Aorta (tissue), 5 donors: ENCODE measurements at places on chromosomes 12 and 14. TPM values are rescaled to one million over a fixed set of nuclear protein-coding genes. Genes with fewer than 3 reads are reported as not detected.

The PTPN6 gene
- total RNA-seq: 42.3 TPM

The LRP1-AS gene
- total RNA-seq: not detected

The PRIMA1 gene
- total RNA-seq: 6.7 TPM

The FRMD6 gene
- total RNA-seq: 56.7 TPM

The SYCP3 gene
- total RNA-seq: 0.65 TPM

- H3K27ac ChIP-seq: no peak overlapping the region
- no peak for DNase-seq
- H3K4me3 ChIP-seq: no peak overlapping the region
- no peaks in the 10 kb centered on the region for H3K4me1 ChIP-seq
- no peaks in the 10 kb centered on the region for H3K27me3 ChIP-seq
- no peaks in the 10 kb centered on the region for H3K36me3 ChIP-seq
Measured at GRCh38 chr14:67999290-67999689, 179.7 kb downstream of the RAD51B start.

- peak overlapping the region; percentile 72 for H3K4me3 ChIP-seq
- no peaks in the 10 kb centered on the region for H3K36me3 ChIP-seq
- no peaks in the 10 kb centered on the region for H3K27me3 ChIP-seq
- peaks cover 5% of the 10 kb centered on the region for H3K4me1 ChIP-seq
- H3K27ac ChIP-seq: no peak overlapping the region
Measured at GRCh38 chr12:45725631-45726602, 3.6 kb upstream of the ARID2 start.

GRCh38 chr14:27390155-27390554, 792.3 kb upstream of the NOVA1 start:
- no peaks in the 10 kb centered on the region for H3K27me3 ChIP-seq
- H3K36me3 ChIP-seq: no peaks in the 10 kb centered on the region
- no peak for DNase-seq
- H3K4me1 ChIP-seq: no peaks in the 10 kb centered on the region
- no peak overlapping the region for H3K4me3 ChIP-seq
- H3K27ac ChIP-seq: no peak overlapping the region

GRCh38 chr12:92176646-92177045, 31.0 kb upstream of the BTG1 start:
- no peak for DNase-seq
- H3K27me3 ChIP-seq: no peaks in the 10 kb centered on the region
- no peaks in the 10 kb centered on the region for H3K36me3 ChIP-seq
- H3K4me1 ChIP-seq: no peaks in the 10 kb centered on the region

DNA sequence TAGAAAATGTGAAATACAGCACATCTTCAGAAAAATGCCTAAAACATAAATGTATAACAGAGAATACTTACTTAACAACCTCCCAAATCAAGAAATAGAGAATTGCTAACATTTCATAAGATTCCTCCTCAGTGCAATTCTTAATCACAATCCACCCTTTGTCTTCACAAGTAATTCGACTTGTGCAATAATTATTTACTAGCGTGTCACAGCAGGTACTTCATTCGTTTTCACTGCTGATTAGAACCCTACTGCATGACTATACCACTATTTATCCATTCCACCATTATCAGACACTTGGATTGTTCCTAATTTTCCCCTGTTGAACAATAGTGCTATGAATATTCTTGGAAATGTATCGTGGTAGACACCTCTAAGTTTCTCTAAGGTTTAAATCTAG, 64.9 kb upstream of the BBS10 start:
- H3K27me3 ChIP-seq: no peaks in the 10 kb centered on the region
- no peaks in the 10 kb centered on the region for H3K4me1 ChIP-seq
- no peak for DNase-seq
- no peaks in the 10 kb centered on the region for H3K36me3 ChIP-seq
- no peak overlapping the region for H3K27ac ChIP-seq
- H3K4me3 ChIP-seq: no peak overlapping the region

DNA sequence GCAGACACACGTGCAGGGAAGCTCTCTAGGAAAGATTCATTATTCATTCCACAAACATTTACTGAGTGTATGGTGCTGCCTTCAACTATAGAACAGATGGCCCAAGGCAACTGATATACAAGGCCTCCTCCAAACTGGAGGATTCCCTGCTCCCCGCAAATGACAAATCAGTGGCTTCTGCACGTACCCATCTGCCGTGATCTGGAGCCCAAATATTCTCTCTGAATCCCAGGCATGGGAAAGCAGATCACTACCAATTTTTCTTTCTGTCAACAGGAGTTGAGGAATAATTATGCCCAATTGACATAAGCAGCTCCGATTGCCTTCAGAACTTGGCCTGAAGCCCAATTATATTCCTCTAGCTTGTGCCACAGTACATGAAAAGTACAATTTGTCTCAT, 174.2 kb upstream of the CCDC196 start:
- DNase-seq: no peak
- no peak overlapping the region for H3K4me3 ChIP-seq
- no peaks in the 10 kb centered on the region for H3K27me3 ChIP-seq
- H3K36me3 ChIP-seq: no peaks in the 10 kb centered on the region

- no peak for DNase-seq
- H3K4me1 ChIP-seq: no peaks in the 10 kb centered on the region
- H3K27me3 ChIP-seq: no peaks in the 10 kb centered on the region
- no peaks in the 10 kb centered on the region for H3K36me3 ChIP-seq
- no peak overlapping the region for H3K27ac ChIP-seq
Measured at GRCh38 chr14:55190906-55191202, 531 bp downstream of the DLGAP5 start.

GRCh38 chr12:95130096-95130495, 56.7 kb upstream of the NR2C1 start:
- no peaks in the 10 kb centered on the region for H3K4me1 ChIP-seq
- no peak for DNase-seq
- H3K4me3 ChIP-seq: no peak overlapping the region
- no peaks in the 10 kb centered on the region for H3K36me3 ChIP-seq
- H3K27me3 ChIP-seq: no peaks in the 10 kb centered on the region

DNA sequence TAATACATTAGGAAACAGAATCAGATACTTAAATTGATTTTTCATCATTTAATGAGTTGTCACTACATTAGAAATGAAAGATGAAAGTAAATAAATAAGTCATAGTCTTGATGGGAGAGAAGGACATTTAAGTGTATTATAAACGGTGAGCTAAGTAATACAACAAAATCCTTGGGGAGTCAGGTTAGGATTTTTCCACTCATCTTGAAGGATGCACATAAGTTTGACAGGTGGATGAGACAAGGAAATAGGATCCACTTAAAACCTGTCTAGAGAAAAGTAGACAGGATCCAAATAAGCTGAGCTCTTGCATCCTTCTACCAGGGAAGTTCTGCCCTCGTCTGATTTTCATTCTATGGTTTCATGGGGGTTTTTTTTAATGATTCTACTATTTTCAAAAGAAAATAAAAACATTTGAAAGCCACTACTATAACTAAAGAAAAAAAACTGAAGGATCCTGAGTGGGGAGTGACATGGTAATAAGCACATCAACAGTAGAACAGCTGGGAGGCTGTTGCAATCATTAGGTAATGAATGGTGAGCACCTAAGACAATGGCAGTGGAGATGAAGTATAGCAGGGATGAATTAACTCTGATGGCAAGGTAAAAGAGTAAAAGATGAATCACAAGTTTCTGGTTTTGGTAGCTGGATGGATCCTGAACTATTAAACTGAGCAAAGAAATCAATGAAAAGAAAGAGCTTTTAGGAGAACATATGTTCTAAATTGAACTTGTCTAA, 17.0 kb downstream of the CEP128 start:
- no peaks in the 10 kb centered on the region for H3K27me3 ChIP-seq
- no peak for DNase-seq
- no peak overlapping the region for H3K27ac ChIP-seq
- no peaks in the 10 kb centered on the region for H3K4me1 ChIP-seq
- H3K36me3 ChIP-seq: no peaks in the 10 kb centered on the region

- no peak for DNase-seq
- no peaks in the 10 kb centered on the region for H3K36me3 ChIP-seq
- no peaks in the 10 kb centered on the region for H3K27me3 ChIP-seq
- no peak overlapping the region for H3K4me3 ChIP-seq
- H3K4me1 ChIP-seq: no peaks in the 10 kb centered on the region
- no peak overlapping the region for H3K27ac ChIP-seq
Measured at GRCh38 chr12:96770219-96771102, 136.6 kb upstream of the NEDD1 start.

DNA sequence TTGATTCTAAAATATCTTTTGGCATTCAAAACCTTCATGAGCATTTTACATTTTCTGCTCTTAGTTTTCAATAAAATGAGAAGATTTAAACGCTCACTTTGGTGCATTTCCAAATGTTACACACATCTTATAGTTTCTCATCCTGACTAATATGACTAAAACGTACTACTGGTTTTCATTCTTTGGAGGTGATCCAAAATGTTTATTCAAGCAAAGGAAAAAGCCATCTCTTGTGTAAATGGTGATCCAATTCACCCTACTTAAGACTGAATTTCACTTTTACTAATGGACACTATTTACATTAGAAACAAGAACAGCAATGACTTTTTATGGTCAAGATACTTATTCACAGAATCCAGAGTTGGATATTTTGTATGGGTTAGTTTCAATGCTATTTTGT, 86.6 kb downstream of the KITLG start:
- no peak overlapping the region for H3K27ac ChIP-seq
- no peaks in the 10 kb centered on the region for H3K27me3 ChIP-seq
- no peak for DNase-seq
- H3K4me3 ChIP-seq: no peak overlapping the region

DNA sequence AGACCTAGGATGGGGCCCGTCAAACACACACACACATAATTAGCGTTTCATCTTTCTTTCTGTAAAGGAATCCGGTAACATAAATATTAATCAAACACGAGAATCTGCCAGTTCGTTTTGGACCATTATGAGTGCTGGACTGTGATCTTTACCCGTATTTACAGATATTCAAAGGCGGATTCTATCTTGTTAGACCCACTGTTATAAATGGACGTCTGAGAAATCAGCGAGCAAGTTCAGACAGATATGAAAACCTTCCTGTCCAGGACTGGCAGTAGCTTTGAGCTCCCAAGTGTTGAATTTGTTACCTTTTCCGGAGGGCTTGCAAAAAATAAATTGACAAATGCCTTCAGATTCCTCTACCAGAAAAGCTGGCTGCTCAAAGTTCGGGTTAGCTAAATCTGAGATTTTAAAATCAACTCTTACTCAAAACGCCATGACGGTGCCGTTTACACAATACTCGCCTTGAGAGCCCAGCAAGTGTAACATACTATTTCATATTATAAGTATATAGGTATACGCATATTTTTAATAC, 27.6 kb downstream of the BCL11B start:
- no peaks in the 10 kb centered on the region for H3K27me3 ChIP-seq
- H3K36me3 ChIP-seq: no peaks in the 10 kb centered on the region
- no peaks in the 10 kb centered on the region for H3K4me1 ChIP-seq
- no peak overlapping the region for H3K27ac ChIP-seq

DNA sequence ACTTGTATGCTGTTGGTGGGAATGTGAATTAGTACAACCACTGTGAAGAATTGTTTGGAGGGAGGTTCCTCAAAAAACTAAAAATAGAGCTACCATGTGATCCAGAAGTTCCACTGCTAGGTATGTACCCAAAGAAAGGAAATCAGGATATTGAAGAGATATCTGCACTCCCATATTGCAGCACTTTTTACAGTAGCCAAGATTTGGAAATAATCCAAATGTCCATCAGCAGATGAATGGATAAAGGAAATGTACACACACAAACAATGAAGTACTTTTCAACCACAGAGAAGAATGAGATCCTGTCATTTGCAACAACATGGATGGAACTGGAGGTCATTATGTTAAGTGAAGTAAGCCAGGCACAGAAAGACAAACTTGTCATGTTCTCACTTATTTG, 25.9 kb downstream of the TIGAR start:
- H3K4me1 ChIP-seq: no peaks in the 10 kb centered on the region
- H3K27me3 ChIP-seq: no peaks in the 10 kb centered on the region
- H3K36me3 ChIP-seq: no peaks in the 10 kb centered on the region
- no peak for DNase-seq

GRCh38 chr14:78701246-78701645, 531.1 kb downstream of the NRXN3 start:
- no peak overlapping the region for H3K4me3 ChIP-seq
- H3K4me1 ChIP-seq: no peaks in the 10 kb centered on the region
- no peaks in the 10 kb centered on the region for H3K36me3 ChIP-seq
- no peak overlapping the region for H3K27ac ChIP-seq
- DNase-seq: no peak

GRCh38 chr12:65810036-65810435, 14.2 kb upstream of the HMGA2 start:
- no peak overlapping the region for H3K27ac ChIP-seq
- DNase-seq: no peak
- no peaks in the 10 kb centered on the region for H3K36me3 ChIP-seq
- no peak overlapping the region for H3K4me3 ChIP-seq
- H3K27me3 ChIP-seq: no peaks in the 10 kb centered on the region
- H3K4me1 ChIP-seq: no peaks in the 10 kb centered on the region

DNA sequence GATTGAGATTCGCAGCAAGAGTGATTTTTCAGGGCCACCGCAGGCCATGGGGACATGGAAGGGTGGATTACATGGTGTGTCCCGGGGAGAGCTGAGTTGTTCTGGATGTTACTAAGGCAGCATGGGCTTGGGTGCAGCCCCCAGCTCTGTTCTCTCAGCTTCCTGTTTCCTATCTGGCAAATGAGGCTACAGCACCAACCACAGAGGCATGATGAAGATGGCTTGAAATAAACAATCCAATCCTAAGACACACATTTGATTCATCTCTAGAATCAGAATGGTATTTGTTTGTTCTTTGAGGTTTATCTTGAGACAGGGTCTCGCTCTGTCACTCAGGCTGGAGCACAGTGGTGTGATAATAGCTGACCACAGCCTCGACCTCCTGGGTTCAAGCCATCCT, 21.6 kb downstream of the GLTP start:
- no peak overlapping the region for H3K27ac ChIP-seq
- H3K36me3 ChIP-seq: peaks cover 2% of the 10 kb centered on the region

- no peaks in the 10 kb centered on the region for H3K36me3 ChIP-seq
- no peak overlapping the region for H3K4me3 ChIP-seq
- DNase-seq: no peak
- H3K4me1 ChIP-seq: no peaks in the 10 kb centered on the region
Measured at GRCh38 chr12:113664224-113664681, 192.6 kb upstream of the LHX5 start.

GRCh38 chr12:130482448-130482847, 144.8 kb downstream of the PIWIL1 start:
- no peaks in the 10 kb centered on the region for H3K4me1 ChIP-seq
- DNase-seq: no peak
- no peak overlapping the region for H3K4me3 ChIP-seq
- no peaks in the 10 kb centered on the region for H3K27me3 ChIP-seq

GRCh38 chr14:30998100-30998706, 27.2 kb upstream of the AP4S1 start:
- no peak for DNase-seq
- no peak overlapping the region for H3K27ac ChIP-seq
- H3K4me3 ChIP-seq: no peak overlapping the region
- H3K36me3 ChIP-seq: no peaks in the 10 kb centered on the region
